ENCODE measurements at places on chromosomes 5 and 9. TPM values are rescaled to one million over a fixed set of nuclear protein-coding genes. Genes with fewer than 3 reads are reported as not detected.

- no peaks in the 10 kb centered on the region for H3K36me3 ChIP-seq
- no peak overlapping the region for H3K27ac ChIP-seq
- no peaks in the 10 kb centered on the region for H3K27me3 ChIP-seq
These were observed 64.5 kb downstream of the TMEM161B start for GRCh38 chr5:88203981-88204750.

The C9 gene
- total RNA-seq: 0.29 TPM

DNA sequence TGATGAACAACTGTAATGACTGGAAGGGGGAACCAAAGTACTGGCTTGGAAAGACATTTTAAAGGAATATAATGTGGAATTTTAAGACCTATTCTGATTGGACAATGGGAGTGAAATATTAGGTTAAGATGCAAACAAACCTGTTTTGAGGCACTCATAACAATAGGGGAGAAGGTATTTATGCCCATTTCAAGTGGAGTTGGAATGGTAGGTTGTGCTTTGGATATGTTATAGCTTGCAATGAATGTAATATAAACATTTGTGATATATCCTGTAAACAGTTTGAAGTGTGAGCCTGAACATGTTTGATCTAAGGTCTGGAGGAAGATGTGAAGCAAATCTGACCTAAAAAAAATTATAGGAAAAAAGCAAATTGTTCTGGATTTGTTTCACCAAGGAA, 129.6 kb upstream of the GRHPR start:
- H3K36me3 ChIP-seq: no peaks in the 10 kb centered on the region
- H3K4me1 ChIP-seq: peaks cover 22% of the 10 kb centered on the region
- H3K4me3 ChIP-seq: no peak overlapping the region
- no peak for DNase-seq
- H3K27me3 ChIP-seq: no peaks in the 10 kb centered on the region

DNA sequence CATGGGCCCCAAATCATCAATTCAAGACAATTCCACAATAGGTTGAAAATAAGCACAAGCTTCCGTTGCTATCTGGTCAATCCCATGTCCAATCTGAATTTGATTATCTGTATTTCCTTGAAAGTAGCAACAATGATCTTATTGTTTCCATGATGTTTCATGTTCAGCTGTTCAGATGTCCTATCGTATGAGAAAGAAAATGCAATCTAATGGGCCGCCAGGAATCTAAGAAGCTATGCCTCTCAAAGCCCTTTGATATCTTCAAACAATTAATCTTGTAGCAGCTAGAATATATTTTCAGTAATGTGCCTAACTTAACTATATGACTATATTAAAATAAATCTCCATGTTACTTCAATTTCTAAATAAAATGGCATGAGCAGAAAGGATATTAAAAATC, 32.1 kb upstream of the ALDOB start:
- peaks cover 11% of the 10 kb centered on the region for H3K36me3 ChIP-seq
- no peak overlapping the region for H3K27ac ChIP-seq
- no peak for DNase-seq
- no peaks in the 10 kb centered on the region for H3K27me3 ChIP-seq
- H3K4me3 ChIP-seq: no peak overlapping the region
- H3K4me1 ChIP-seq: no peaks in the 10 kb centered on the region

DNA sequence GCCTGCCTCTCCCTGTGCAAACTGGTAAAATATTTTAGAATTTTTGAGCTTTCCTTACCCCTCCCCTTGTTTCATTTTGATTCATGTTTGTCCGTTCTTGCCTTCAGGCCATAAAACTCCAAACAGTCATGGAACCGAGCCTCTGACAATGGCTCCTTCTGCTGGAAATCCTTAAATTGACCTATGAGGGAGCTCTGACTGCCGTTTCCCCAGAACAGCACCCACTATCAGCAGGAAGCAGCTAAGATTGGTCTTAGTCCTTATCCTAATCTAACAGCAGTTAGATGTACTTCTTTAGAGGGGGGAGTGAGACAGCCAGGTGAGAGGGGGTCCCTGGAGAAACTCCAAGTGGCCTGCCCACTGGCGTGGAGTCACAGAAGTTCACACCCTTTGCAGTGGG, 106.7 kb downstream of the FAM174A start:
- no peak for DNase-seq
- no peak overlapping the region for H3K27ac ChIP-seq
- H3K4me3 ChIP-seq: no peak overlapping the region
- H3K36me3 ChIP-seq: no peaks in the 10 kb centered on the region
- H3K4me1 ChIP-seq: no peaks in the 10 kb centered on the region

The C8G gene
- 2.2 TPM for total RNA-seq

The PHF24 gene
- total RNA-seq: 0.56 TPM

GRCh38 chr5:93570294-93571113, 10.5 kb downstream of the NR2F1-AS1 start:
- no peaks in the 10 kb centered on the region for H3K36me3 ChIP-seq
- H3K4me1 ChIP-seq: no peaks in the 10 kb centered on the region
- no peak overlapping the region for H3K27ac ChIP-seq
- peaks cover 90% of the 10 kb centered on the region for H3K27me3 ChIP-seq
- no peak overlapping the region for H3K4me3 ChIP-seq

DNA sequence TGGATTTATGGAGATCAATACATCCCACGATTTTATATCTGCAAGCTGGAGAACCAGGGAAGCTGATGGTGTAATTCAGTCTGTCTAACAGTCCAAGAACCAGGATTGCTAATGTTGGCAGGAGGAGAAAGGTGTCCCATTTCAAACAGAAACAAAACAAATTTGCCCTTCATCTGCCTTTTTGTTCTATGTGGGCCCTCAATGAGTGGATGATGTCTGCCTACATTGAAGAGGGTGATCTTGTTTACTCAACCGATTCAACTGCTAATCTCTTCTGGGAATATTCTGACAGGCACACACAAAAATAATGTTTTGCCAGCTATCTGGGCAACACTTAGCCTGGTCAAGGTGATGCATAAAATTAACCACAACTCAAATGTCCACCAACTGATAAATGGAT, 65.1 kb upstream of the IL33 start:
- H3K4me3 ChIP-seq: no peak overlapping the region
- no peak overlapping the region for H3K27ac ChIP-seq
- H3K4me1 ChIP-seq: no peaks in the 10 kb centered on the region
- H3K27me3 ChIP-seq: no peaks in the 10 kb centered on the region

The GFI1B gene
- total RNA-seq: not detected
